ENCODE measurements at places on chromosomes 16 and 17.

DNA sequence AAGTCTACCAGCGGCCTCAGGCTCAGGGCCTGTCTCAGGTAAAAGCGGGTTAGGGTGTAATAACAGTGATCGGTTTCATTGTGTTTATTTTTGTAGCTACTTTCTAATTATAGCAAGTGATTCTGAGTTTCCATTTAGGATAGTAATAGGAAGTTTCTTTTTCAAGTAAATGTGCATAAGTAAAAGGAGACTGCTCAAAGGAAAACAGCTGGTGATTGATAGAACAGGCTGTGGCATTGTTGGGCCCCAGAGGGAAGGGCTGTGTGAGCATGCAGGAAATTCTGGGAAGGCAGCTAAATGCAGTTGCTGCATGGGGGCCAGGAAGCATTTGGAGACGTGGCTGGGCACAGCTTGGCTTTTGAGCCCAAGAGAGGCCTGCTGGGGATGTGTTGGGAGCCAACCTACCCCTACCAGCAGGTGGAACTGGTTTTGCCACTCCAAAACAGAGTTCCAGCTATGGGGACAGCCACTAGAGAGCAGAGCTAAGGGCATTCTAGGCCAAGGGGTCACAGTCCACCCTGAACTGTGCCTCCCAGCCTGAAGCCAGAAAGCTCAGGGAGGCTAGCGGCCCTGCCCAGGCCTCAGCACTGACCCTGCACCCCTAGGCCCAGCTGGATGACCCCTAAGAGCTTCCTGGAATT lies 12.6 kb downstream of the SNX20 start:
- no peak for DNase-seq

DNA sequence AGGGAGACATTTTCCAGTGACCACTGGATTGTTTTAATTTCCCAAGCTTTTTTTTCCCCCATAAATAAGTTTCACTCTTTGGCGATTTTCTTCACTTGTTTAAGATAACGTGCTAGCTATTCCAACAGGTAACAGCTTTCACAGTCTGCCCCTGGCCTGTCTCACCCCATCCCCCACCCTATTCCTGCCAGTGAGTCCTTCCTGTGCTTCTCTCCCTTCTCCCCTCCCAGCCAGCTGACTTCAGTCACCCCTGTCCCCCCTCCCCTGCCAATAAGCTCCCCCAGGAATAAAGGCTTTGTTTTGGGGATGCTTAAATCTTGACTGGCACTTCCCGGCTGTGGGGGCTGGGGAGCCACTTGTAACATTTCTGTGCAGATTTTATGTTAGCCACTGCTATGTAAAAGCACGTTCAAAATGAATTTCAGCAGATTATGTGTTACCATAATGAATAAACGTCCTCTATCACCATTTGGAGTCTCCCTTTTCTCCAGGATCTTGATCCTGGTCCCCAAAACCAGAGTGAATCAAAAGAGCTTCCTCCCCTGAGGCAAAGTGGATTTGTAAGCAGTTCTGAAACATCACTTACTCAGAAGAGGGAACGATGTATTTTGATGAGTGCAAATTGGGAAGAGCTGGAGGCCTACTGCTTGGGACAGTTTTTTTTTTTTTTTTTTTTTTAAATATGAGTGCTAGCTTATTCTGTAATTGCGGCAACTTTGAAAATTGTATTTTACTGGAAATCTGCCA lies 58.2 kb downstream of the IGF2BP1 start:
- DNase-seq, result no peak

GRCh38 chr17:1169221-1169928 lies 10.4 kb downstream of the ABR start:
- DNase-seq, result no peak

DNA sequence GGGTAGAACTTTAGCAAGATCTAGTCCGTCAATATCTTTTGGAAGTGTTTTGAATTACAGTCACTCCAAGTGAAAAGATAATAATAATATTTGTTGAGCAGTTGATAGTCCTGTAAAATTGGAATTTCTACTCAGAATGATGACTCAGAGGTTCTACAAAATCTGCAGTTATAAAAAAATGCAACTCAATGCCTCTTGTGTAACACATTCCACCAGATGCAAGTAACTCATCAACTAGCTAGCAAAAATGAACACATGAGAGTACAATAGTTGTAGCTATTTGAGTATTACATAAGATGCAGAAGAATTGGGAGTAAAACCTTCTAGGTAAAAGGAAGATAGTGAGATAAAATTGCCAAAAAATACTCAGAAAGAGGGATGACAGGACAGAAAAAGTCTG lies 177.2 kb downstream of the CDH8 start:
- no peak for DNase-seq

DNA sequence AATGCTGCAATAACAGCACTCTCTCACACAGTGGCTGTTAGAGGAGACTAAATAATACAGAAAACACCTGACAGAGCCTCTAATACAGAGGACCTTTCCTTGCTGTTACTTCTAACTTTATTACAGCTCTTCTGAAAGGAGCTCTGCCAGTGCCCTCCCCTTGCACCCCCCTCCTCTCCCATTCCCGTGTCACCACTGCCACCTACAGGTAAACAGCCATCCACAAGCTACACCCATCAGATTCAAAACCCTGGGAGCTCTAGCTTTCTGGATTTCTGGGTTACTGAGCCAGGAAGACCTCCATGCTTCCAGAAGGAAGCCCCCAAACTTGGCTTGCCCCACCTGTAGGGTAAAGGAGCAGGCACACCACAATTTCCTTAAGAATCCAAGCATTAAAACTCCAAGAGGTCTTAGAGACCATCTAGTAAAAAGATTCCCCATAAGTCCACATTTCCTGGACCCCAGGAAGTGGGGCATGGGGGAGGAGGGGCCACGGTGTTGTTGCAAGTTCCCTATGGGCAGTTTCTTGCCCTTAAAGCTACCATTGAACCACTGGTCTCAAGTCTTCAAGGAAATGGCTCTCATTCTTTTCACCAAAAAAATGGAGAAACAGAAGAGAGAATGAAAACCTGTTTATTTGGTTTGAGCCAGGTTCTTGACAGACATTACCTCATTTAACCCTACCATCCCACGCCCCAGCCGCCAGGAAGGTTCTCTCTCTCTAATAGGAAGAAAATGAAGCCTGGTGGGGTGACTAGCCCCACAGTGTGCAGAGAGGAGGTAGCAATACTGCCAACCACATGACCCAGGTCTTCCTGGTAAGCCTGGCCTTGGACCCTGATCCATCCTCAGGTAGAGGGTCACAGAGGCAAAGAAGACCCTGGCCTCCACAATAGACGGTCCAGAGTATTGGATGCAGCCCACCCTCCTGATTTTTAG lies 52.8 kb downstream of the TOM1L2 start:
- DNase-seq, result peak; percentile 16

DNA sequence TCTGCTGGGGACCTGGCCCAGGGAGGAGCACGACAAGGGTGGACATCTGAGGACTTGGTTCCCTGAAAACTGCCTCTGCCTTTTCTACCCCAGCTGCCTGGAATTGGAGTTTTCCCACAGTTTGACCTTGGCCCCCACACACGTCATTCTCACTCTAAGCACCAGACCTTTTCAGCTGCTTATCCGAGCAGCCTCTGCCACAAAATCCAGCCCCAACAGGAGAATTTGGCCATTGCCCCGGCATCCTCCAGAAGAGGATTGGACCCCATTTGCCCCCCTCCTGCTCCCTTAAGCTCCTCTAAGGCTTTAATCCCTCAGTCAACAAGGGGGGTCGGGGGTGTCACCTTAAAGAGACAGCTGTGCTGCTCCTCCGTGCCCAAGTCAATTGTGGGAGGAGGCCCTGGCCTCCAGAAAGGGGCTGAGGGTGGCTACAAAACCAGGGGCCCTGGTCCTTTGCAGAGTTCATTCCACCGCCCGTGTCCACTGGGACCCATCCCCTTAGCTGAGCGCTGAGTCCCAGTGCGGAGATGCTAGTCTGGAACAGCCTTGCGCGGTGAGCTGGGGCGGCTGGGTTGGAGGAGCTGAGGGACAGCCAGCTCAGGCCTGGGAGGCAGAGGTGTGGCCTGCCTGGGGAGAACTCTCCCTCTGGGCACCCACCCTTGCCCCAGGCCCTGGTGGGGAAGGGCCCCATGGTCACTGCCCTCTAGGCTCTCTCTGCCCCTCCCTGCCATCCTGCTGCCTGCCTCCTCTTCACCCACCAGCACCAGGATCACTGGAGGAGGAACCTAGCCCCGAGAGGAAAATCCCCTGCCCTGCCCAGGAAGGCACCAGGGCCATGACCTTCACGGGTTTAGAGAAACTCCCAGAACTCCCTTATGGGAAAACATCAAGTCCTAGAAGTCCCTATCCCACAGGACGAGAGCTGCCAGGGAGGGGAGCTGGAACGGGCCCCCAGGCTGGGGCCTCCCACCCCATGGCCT lies 18.8 kb downstream of the TTYH2 start:
- no peak for DNase-seq

All from thoracic aorta (tissue), 2 donors.